Cerebellar cortex (tissue), 1 donor: ENCODE measurements at places on chromosomes 13 and 19.

DNA sequence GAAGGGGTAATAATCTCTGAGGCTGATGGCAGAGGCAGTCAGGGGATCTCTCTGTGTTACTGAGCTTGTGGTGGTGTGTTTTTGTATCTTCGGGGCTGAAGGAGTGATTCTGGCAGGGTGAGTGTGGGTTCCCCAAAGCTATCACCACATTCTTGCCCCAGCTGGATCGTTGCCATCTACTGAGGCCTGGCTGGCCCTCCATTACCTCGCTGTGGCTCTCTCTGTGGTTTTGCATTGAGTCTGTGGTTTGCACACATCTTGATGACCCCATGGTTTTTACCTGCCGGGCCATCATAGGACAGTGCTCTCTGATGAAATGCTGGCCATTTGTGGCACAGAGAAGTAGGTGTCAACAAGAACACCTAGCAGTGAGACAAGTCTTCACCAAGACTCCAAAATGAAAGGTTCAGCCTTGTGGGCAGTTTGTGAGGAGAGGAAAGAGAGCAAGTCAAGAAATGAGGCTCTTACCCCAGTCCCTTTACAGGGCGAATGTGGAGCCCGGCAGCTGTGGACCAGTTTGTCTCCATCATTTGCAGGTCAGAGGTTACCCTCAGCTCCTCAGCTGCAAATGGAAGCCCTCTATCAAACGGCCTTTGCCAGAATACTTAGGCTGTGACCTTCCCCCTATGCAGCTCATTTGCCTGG is 69.0 kb upstream of the NPAS1 start:
- DNase-seq = no peak

GRCh38 chr19:47269596-47269995 is 5.1 kb upstream of the INAFM1 start:
- no peak for DNase-seq

GRCh38 chr19:30419568-30420180 is 47.5 kb downstream of the ZNF536 start:
- DNase-seq = no peak

DNA sequence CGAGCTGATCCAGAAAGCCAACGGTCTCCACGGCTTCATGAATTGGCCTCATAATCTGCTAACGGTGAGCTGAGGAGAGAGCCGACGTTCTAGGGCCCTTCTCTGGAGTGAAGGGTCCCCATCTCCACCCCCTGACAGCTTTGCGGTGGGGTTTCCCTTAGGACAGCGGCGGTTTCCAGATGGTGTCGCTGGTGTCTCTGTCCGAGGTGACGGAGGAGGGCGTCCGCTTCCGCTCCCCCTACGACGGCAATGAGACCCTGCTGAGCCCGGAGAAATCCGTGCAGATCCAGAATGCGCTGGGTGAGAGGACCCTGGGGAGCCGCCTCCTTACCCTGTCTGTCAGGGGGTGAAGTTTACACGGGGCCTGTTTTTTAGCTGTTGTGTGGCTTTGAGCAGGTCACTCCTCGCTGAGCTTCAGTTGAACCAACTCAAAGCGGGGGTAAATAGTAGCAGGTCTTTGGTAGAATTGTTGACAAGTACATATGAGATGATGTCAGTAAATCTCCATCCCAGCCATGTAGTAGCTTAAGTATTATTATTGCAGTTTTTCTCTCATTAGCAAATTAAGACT is 801 bp downstream of the QTRT1 start:
- DNase-seq = no peak

- DNase-seq = no peak
These were observed 5.2 kb upstream of the STK24 start for GRCh38 chr13:98581971-98582702.

- no peak for DNase-seq
These were observed 25.9 kb downstream of the FAM216B start for GRCh38 chr13:42807241-42807640.

DNA sequence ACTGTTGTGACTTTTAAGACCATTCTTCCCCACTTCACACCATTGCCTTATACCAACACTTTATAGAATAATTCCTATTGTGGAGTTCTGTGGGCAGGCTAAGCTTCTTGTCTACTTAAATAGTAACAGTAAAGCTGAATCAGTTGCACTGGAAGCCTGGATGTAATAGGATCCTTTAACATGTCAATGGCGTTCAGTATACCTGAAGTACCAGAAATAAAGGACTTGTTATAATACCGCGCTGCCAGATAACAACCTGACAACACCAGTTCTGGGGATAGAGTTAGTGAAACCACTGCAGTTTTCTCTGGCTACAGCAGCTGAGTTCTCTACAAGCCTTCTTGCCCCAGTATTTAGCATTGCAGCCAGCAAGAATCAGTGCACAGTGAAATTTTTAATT is 52.0 kb upstream of the TNFRSF19 start:
- no peak for DNase-seq

DNA sequence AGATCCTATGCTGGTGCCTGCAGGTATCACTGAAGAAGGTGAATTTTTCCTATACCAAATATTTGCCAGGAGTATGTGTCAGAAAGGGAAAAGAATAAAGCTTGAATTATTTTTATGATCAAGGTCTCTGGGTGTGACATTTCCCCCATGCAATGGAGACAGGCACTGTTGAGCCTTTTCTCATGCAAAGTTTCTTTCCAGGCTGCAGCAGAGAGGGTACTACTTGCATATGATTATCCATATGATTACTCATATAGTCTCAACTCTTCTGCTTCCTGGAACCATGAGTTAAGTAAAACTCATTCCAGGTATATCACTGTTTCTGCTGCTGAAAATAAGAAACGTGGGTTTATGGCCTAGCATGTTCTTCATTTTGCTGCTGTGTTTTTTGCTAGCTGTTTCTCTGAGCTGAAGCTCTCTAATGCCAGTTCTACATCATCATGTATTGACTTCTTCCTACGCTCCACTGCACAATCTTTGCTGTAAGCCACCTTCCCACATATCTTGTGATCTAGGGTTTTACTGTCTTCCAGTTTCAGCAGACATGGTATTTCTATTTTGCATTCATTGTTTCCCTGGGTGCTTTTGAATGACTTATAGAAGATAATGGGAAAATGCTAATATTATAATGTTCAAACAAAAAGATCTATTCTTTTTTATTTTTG is 278.7 kb upstream of the GPC6 start:
- no peak for DNase-seq

GRCh38 chr13:29684441-29684840 is 89.0 kb upstream of the SLC7A1 start:
- no peak for DNase-seq

DNA sequence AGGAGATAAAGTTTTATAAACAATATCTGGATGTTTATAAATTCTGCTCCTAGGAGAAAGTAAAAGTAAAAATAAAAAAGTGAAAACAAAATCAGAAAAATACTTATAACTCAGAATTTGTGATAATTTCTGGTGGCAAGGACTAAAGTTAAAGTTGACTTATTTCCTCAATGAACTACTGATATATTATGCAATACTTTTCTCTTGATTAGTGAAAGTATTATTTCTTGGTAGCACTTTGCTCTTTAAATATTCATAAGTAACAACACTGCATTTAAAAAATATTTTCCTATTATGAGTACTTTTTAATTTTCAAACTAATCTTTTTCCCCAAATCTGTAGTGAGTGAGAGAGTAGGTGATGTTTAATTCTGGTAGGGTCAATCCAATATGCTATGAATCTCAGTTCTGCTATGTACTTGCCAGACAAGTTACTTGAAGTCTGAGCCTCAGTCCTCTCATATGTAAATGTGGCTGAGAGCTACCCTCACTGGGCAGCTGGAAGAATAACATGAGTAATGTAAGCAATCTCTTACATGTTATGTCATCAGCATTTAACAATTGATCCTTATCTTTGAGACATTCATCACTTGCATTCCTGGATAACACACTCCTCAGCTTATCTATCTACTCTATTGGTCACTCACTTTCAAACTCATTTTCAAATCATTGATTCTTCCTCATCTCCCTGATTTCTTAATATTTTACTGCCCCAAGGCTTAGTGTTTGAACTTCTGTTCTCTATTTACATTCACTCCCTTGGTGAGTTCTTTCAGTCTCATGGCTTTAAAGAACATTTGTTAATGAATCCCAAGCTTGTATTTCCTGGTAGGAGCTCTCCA is 239.0 kb downstream of the RGCC start:
- DNase-seq = no peak

GRCh38 chr19:1719519-1719918 is 33.8 kb upstream of the ONECUT3 start:
- DNase-seq = no peak

- no peak for DNase-seq
These were observed 150.4 kb upstream of the RXFP2 start for GRCh38 chr13:31588893-31589292.

DNA sequence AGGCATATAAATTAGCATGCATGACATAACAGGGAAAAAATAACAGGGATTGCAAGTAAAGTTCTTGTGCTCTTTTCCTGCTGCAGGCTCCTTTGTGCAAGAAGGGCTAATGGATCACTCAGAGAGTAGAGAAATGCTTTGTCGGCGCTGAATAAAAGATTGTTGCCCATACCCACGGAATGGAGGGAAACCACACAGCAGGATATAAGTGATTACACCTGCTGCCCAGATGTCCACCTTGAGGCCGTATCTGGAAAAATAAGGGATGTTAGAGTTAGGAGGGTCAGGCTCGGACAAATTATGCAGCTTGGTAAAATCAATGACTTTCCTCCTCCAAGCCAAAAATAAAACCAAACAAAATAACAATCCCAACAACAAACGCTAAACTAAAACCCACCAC is 322.3 kb downstream of the DCLK1 start:
- no peak for DNase-seq

DNA sequence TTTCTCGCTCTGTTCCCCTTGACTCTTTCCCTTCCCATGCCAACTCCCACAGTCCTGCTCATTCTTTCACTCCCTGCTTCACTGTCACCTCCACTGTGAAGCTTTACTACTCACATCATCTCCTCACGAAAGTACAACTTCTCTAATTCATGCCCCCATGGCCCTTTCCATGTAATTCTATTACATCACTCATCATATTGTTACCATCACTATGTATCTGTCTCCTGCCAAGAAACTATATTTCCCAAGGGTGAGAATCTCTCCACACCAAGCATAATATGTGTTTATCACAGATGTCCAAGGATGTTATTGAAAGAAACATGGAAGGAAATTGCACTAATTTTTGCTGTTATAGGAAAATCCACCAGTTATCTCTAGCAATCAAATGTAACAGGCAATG is 37.2 kb upstream of the LRCH1 start:
- DNase-seq = no peak

GRCh38 chr13:106527826-106528225 is 7.6 kb downstream of the EFNB2 start:
- DNase-seq = no peak

DNA sequence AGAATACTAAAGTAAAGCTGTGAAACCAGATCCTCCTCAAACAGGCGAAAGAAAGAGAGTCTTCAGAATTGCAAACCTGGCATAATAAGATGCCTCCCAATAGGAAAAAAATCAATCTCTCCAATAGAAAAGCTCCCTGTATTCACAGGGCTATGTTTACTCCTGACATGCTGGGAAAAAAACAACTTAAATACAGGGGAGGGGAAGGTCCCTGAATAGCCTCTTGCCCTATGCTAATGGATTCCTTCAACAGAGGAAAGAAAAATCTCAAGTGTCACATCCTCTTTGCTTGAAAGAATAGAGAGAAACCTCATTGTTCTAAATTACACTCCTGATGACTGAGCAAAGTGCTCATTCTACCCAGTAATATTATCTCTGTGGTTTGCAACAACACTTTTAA is 1271.1 kb upstream of the PRR20A start:
- DNase-seq = no peak

DNA sequence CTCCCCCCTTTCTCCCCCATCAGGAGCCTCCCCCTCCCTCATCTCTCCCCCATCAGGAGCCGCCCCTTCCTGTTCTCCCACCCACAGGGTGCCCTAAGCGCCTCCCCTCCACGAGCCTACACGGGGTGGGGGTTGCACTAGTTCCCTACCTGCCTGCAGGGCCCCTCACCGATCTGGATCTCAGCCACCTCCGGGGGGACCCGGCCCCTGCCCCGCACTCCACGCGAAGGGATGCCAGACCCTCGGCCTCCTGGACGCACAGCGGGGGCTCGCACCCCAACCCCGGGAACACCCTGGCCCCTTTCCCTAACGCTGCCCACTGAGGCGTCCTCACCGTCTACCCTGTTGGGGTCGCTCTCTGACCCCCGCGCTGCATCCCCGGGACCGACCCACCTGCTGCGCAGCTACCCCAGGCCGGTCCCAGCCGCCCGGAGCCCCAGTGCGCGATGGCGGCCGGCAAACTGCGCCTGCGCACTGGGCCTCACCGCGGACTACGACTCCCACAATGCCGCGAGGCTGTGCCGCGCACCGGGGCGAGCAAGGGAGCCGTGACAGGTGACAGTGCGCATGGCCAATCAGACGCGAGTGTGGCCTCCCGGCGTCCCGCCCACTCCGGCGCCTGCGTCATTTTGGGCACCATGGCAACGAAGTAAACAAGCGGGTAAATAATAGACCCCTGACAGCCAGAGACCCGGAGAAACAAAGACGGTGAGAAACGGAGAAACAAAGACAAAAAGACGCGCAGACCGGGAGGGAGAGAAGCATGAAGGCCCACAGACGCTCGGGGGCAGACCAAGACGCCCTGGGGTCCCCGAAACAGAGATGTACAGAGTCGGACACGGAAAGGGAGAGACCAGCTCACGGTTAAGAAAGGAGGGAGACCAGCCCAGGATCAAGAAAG is at the start of gene ZSCAN18:
ZSCAN18 (minus strand) TSS at position 451 of the 901 bp plus-strand sequence. CDS start 7,964 bp downstream, outside the sequence.
- DNase-seq = peak; percentile 97

GRCh38 chr13:25018729-25019115 is 77.2 kb upstream of the PABPC3 start:
- no peak for DNase-seq

DNA sequence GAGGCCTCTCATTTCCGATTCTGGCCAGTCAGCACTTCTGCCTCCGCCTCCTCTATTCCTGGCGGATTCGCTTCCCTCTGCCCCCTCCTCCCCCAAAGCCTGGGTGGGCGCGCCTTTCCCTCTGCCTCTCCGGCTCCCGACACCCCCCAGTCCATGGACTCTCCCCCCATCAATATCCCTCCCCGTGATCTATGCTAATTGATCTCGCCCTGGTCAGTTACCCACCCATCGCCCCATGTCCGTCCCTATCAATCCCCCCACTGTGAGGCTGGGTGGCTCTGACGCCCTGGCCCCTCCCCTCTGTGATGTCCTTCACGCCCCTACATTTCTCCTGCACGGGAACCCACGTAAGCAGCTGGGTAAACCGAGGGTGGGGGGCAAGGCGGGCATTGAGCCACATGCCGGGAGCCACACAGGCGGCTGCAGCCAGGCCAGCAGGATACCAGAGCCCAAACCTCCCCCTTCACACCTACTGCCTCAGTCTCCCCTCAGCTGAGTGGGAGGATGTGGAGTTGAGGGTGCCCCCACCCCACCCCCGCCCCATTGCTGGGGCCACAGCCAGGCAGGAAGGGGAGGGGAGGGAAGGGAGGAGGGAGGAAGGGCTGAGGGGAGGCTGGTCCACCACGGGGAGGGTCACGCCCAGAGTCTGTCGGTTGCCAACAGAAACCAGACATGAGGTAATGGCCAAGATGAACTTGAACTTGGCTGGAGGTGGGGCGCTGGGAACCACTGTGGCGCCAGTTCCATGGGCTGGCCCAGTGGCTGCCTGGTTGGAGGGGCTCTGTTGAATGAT is 21.0 kb downstream of the SMIM24 start:
- DNase-seq = peak; percentile 42

- DNase-seq = no peak
These were observed 966.7 kb downstream of the PCDH17 start for GRCh38 chr13:58598241-58598640.

- DNase-seq = no peak
These were observed 23.9 kb upstream of the LPAR6 start for GRCh38 chr13:48436661-48437288.

- DNase-seq = no peak
These were observed 98.7 kb downstream of the FAM216B start for GRCh38 chr13:42880056-42880605.

- no peak for DNase-seq
These were observed 2.6 kb upstream of the CARD8 start for GRCh38 chr19:48258350-48258749.
